ENCODE measurements at places on chromosomes 13 and 19.

GRCh38 chr19:35260694-35261304 is 8.0 kb upstream of the USF2 start:
- DNase-seq, result no peak

GRCh38 chr13:109780845-109781383 is 5.5 kb downstream of the IRS2 start:
- no peak for DNase-seq

DNA sequence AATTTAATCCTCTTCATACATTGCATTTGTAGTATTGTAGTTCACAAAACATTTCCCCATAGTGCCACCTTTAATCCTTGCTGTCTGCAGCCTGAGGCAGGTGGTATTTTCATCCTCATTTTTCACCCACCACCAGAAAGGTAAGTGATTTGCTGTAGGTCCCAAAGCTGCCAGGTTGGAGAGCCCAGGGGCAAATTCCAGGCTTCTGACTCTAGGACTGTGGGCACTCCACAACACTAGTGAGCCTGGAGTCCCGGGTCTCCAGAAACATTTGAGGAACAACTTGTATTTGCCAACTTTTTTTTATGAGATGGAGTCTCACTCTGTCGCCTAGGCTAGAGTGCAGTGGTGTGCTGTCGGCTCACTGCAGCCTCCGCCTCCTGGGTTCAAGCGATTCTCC is 6.2 kb downstream of the ILF3 start:
- no peak for DNase-seq

- no peak for DNase-seq
Observed at GRCh38 chr19:43616306-43616705, 3.1 kb downstream of the ZNF428 start.

- DNase-seq, result no peak
Observed at GRCh38 chr19:34574704-34575103, 93.1 kb downstream of the WTIP start.

DNA sequence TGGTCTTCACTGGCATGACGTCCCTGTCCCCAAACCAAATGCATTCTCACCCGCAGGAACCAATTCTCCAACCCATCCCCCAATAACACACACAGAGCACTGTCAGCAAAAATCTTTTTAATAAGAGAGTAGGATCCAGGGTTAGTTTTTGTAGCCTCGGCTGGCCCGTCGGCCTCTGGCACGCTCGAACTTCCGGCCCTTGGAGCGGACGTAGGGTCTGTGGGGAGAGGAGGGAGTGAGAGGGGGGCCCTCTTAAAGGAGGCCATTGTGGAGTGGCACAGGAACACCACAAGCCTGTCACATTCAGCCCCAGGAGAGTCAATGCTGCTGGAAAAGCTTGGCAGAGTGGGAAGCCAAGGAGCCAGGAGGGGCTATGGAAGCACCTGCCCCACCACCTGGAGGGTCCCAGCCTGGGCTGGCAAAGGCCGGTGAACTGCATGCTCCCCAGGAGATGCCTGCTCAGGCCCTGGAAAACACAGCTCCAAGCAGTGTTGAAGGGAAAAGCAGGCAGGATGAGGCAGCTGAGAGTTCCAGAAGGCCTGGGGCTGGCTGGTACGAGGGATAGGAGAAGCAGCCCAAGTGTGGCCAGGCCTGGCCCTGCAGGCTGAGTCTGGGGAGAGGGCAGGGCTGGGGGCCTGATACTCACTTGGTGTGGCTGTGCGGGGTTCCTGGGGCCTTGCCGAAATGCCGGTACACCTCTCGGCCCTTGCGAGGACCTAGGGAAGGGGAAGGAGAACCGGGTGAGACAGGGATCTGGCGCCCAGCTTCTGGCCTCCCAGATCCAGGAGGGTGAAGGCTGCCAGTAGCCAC is 560 bp upstream of the FAM83E start:
- no peak for DNase-seq

GRCh38 chr19:41172297-41173164 is 20.5 kb upstream of the CYP2S1 start:
- DNase-seq, result no peak

DNA sequence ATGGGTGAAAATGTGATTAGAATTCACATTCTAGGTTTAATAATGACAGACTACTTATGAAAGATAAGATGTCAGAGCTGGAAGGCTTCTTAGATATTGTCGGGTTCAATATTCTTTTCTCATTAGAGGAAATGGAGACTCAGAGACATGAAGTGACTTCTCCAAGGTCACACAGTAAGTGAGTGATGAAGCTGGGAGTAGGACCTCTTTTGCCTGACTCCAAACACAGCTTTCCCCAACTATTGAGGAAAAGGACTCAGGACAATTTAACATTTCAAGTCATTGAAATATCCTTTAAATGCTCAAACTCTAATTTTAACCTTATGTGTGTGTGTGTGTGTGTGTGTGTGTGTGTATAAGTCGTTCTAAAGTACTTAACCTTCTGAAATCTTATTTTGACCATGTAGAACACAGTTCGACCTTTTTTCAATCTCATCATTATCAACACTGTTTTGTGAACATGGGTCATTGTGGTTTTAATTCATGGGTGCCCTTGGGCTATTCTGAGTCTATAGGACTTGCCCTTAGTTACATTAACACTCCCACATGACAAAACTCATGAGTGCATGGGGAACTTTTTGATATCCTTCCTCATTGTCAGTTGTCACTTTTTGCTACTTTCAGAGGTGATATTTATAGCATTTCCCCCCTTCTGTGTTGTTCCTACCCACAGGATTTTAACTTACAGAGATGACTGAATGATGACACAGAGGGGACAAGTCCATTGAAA is 53.0 kb downstream of the LRCH1 start:
- no peak for DNase-seq

GRCh38 chr19:5211217-5211822 is 129.3 kb downstream of the PTPRS start:
- DNase-seq, result no peak
